ENCODE measurements at places on chromosomes 5 and 9.

- no peak for DNase-seq
Measured at GRCh38 chr5:126965061-126965475, 65.3 kb downstream of the MARCHF3 start.

DNA sequence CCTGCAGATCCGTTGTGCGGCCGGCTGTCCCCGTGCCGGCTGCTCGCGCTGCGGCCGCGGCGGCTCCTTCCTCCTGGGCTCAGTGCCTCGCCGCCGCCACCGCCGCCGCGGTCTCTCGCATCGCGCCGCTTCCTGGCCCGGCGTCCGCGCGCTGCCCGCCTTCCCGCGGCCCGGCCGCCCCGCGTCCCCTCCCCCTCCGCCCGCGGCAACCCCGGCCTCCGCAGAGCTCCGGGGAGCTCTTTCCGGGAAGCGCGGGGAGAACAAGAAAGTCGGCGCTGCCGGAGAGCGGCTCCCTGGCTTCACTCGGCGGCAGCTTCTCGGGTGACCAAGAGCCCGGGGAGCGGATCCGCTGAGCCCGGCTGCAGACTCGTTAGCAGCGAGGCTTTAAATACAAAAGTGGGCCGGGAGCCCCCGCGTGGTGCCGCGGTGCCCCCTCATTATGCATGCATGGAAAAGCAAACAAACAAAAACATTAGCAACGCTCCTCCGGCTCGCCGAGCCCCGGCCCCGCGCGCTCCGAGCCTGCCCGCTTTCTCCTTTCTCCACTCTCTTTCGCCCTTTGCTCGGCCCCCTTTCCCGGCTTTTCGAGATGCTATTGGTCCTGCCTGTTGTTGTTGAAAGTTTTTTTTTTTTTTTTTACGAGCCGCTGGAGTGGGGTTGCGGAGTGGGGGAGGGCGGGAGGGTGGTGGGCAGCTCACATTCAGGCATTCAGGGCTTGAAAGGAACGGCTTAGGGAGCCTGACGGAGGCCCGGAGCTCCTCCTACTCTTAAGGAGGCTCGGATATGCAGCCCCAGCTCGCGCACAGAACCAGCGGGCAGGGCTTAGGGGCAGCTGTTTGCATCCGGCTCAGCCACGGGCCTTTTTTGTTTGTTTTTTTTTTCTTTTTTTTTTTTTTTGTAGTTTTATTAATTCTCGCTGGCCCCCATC is at the start of gene GAS1:
TSS of gene GAS1 (minus strand) at position 361 of the 928 bp plus-strand sequence. CDS start 727 bp downstream, outside the sequence.
- DNase-seq = peak; percentile 45

- peak; percentile 59 for DNase-seq
Measured at GRCh38 chr5:181207214-181207959, 2.4 kb upstream of the TRIM7 start.

DNA sequence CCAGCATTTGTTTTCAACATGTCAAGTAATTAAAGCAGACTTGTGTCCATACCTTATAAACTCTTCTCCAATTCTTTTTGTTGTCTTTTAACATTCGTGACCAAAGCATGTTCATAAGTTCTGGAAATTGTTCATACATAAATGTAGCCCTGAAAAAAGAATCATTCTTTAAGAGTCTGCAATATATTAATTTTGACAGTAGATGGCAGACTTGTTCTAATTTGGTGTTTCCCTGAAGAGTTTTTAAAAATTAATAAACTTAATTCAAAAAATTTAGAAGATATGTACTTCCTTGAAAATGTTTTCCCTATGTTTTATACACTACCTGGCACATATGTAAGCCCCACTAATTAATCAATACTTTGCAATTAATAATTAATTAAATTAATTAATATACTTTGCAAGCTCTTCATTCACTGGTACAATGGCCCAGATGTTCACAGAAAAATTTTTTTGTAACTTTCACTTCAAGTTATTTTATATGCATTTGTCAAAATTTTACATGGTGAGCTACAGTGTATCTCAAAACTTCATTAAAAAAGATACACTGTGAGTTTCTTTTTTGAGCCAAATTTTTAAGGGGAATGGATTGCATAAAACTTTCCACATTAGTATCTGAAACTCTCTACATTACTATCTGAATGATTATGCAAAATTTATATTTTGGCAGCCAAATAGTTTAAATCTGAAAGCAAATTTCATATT is 42.1 kb downstream of the CLINT1 start:
- DNase-seq = no peak

- DNase-seq = no peak
Measured at GRCh38 chr5:43085453-43085852, 35.3 kb upstream of the ZNF131 start.
